Activated CD8-positive, alpha-beta T cell treated with anti-CD3 and anti-CD28 coated beads, Interleukin-2, amount 10 ng/mL, durations not matched to agents 7 days and 5 days (primary cell): ENCODE measurements at places on chromosomes 12 and 14.

GRCh38 chr12:123471374-123472068 is 13.6 kb downstream of the SNRNP35 start:
- DNase-seq: no peak

DNA sequence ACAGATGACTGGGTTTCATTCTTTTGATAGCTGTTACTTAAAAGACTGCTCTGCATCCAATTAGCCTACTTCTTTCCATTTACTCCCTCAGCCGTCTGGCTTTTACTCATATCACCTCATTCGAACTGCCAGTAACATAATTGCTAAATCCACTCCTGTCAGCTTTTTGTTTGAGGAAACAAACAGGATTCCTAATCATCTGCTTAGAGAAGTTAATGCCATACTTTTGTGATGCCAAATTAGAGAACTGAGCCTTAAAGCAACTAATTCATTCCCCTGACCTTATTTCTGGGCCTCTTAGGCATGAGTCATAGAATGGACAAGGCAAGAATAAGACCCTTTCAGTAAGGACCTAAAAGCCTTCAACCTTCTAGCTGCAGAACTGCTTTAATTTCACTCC is 2.9 kb downstream of the OXA1L start:
- DNase-seq: no peak

DNA sequence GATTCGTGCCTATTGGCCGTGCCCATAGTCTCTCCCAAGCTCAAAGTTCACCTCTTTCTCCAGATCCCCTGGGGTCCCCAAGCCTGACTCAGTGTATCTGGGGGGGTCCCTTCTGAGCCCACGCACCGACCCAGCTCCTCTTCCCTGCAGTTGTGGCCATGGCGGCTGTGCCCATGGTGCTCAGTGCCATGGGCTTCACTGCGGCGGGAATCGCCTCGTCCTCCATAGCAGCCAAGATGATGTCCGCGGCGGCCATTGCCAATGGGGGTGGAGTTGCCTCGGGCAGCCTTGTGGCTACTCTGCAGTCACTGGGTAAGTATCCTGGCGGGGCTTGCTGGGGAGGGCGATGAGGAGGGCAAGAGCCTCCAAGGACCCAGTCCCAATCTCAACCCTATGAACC is 5.1 kb downstream of the IFI27 start:
- DNase-seq: no peak

GRCh38 chr12:70721216-70721615 is 84.0 kb upstream of the PTPRB start:
- no peak for DNase-seq

DNA sequence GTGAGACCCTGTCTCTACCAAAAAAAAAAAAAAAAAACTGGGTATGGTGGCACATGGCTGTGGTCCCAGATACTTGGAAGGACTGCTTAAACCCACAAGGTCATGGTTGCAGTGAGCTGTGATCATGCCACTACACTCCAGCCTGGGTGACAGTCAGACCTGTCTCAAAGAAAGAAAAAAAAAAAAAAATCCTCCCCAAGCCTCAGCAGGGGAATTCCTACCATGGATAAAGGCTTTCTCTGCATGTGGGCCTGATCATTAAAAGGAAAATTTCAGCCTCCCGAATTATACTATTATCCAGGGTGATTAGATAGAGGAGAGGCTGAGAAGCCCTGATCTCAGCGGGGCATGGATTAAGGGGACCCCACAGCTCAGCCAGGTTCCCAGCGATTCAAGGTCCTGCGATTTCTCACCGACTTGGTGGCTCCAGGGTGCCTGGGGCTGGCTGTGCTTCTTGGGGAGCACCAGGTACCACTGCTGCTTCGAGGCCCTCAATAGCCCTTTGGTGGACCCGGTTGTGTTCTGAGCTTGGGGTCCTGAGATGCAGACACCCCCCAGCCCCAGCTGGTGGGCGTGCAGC is 5.6 kb downstream of the SH2B3 start:
- DNase-seq: no peak

DNA sequence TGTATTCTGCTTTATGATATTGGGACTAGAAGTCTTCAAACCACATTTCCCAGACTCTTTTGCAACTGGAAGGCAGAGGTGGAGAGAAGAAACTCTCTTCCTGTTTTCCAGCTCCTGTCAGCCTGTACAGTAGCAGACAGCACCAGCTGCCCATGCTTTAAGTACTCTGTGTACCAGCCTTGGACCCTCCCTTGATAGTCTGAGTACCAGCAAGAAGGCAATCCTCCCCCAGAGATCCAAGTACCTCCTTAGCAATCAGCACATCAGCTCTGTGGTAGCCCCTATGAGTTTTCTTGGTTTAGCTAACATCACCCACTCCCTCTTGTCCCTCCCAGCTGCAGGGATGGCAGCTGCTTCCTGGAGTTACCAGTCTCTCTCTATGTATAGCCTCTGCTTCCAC is 56.3 kb downstream of the STXBP6 start:
- DNase-seq: no peak

DNA sequence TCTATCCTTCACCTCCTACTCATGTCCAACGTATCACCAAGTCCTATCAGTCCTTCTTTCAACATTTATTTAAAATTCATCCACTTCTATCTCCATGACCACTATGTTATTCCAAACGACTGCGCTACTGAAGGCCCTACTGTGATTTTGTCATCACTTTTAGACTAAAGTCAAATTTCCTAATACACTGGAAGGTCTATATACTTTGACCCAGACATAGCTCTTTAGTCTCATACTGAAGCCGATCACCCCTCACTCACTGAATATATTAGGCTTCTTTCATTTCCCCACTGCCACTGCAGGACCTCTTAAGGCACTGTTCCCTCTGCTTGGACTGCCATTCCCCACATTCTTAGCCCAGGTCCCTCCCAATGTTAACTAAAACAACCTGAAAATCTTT is 25.6 kb downstream of the SLC38A4 start:
- DNase-seq: no peak

DNA sequence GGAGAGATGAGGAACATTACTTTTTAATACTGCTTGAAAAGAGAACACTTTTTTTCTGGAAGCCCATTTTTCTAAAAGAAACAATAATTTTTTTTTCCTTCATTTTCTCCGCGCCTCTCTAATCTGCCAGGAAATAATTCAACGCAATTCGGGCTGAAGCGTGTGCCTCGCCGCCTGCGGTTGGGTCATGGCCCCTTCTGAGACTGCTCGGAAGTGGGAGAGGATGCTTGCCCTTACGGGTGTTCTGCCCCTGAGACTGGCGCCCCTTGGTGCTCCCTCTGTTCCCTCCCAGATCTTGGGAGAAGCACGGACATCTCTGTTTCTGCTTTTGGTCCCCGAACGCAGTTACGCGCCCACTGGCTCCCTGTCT is 332 bp upstream of the TBC1D30 start:
- no peak for DNase-seq

DNA sequence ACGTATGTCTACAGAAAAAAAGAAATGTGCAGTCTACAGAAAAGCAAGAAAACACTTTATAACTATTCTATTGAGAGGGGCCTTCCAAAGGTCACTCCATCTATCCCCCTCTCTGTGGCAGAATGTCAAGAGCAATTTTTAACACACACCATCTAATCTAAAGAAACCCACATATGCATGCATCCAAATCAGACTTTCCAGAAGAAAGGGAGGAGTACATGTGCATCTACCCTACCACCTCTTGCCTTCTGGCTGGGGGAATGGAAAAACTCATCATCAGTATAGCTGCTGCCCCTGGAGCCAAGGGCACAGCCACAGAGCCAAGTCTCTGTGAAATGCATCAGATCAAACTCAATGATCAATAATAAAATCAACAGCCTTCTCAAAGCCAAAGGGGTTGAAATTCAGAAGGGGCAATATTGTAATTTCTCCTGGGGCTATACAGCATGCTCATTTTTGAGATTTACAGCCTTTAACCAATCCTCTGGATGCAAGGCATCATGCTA is 63.9 kb downstream of the ANO2 start:
- DNase-seq: no peak

GRCh38 chr14:77318006-77318553 is 2.6 kb downstream of the POMT2 start:
- DNase-seq: no peak

DNA sequence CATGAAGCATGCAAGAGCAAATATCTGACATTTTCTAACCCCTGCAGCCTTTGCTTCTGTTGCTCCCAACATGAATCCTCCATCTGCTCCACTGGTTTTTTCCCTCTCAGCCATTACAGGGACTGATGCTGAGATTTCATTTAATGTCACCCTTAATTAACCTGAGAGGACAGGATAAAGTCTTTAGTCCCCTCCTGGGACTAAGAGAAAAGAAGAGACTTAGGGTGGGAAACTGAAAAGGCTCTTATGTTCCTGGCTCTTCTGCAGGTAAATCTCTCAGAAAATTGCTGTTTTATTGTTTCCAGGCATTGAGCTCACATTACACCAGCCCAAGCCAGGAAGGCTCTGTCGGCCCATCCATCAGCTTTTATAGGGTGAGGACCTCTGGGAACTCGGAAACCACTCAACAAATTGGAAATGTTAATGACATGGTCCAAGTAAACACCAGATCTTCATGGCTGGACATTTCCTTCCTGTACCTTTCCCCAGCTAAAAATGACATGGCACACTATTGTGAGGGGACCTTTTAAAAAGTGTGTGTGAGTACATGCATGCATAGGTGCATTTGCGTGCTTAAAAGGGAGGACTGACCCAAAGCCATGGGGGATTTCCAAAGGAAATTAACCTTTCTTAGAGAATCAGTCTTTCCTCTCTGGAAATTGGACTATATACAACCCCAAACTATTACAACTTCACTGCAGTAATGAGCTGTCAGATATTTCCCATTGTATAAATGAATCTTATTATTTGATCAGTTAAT is 408.1 kb upstream of the TMTC1 start:
- DNase-seq: no peak

DNA sequence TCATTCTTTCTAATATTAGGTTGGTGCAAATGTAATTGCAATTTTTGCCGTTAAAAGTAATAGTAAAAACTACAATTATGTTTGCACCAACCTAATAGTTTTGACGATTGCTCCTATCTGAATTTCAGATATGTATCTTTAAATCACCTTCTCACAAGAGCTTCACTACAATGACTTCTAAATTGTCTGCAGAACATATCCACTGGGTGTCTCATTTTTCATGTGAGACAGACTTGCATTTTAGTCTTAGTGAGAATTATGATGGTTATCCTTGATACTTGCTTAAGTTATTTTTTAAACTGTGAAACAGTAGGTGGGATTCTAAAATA is 84.6 kb downstream of the ITPR2 start:
- no peak for DNase-seq

DNA sequence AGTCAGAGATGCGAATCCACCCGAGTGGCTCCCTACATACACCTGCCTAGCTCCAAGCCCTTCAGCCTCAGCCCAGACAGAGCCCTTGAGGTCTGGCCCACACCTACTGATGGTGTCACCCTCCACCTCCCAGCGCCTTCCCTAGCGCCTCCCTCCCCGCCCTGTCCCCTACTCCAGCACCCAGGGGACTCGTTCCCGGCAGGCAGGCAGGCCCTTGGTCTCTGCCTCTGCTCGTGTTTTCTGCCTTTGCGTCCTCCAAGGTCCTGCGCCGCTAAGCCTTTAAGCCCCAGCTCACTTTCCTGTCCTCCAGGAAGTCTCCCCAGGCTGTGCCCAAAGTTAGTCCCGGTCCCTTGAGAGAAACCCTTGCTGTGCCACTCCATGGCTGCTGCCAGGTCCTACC is 12.7 kb downstream of the INF2 start:
- no peak for DNase-seq

GRCh38 chr14:23302290-23303225 is at the start of gene PPP1R3E:
PPP1R3E (minus strand) TSS chr14:23302859; CDS start chr14:23302576, 283 bp downstream.
- DNase-seq: peak; percentile 90

DNA sequence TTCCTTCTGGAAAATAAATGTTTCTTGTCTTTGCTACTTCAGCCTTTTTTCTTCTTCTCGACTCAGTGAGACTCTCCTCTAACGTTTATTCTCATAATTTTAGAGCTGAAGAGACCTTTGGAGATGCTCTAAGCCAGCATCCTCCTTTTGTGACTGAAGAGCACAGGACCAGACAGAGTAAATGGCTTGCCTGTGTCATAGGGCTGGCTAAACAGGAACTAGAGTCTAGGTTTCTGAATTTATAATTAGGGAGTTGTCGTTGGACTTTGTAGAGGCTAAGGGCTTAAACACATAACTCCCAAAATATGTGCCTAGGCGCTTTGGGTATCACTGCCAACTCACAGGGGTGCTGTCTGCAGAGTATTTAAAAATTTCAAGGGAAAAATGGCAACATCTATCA is 98.5 kb downstream of the FGD4 start:
- DNase-seq: no peak

GRCh38 chr14:35883677-35884293 is 57.6 kb downstream of the BRMS1L start:
- DNase-seq: peak; percentile 57

GRCh38 chr12:108642269-108642870 is 8.7 kb upstream of the SELPLG start:
- no peak for DNase-seq

GRCh38 chr14:77580964-77581505 is 35.4 kb downstream of the SPTLC2 start:
- DNase-seq: no peak

DNA sequence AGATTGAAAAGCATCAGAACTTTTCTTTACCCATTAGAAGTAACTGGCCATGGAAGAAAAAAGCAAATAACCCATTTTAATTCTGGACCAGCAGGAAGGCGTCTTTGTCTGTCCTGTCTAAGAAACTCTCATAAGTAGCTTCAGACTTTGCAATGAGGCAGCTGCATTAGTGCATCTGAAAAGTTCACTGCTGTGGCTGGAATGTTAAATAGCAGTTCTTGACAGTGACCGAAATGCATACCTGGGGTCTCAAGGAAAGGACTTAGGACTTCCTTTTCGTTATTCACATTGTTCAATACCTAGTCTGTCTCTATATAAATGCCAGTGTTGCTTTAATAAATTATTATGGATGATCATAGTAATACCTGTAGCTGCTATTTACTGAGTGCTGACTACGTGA is 125.9 kb downstream of the ANO4 start:
- no peak for DNase-seq

DNA sequence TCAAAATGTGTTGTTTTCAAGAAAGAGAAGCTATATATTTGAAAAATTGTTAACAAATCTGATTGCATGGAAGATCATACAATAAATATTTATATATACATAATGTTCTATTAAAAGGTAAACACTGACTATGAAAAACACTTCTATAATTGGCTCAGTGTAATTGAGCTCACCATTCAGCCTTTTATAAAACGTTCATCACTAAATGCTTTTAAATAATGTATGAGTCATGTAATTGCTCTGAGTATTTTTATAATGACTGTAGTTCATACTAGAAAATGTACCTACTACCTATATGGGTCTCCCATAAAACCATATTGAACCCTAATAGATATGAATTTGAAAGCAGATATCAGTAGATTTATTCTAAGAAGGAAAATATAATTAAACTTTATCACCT is 240.4 kb upstream of the MGAT4C start:
- DNase-seq: no peak

- no peak for DNase-seq
Observed at GRCh38 chr14:46793144-46793543, 141.6 kb upstream of the RPL10L start.

GRCh38 chr12:55664826-55665225 is 28.1 kb downstream of the OR10P1 start:
- no peak for DNase-seq

DNA sequence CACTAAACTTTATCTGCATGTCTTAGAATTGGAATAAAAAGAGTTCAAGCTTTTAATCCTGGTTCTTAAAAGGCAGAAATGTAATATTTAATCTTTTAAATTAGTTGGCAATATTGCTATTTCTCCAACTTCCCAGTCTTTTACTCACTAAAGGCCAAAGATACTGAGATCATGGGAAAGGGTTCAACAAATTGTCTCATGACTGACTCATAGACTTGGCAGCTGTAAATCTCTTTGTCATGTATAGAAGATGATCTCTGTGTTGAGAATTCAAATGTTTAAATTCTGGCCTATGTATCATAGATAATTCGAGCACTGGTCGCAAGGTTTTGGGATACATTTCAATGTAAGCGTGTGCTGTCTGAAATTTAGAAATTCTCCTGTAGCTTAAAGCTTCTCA is 40.1 kb upstream of the STRAP start:
- no peak for DNase-seq
